ENCODE measurements at places on chromosomes 4 and X.

- DNase-seq = no peak
Measured at GRCh38 chr4:36363024-36363423, 81.6 kb downstream of the DTHD1 start.

GRCh38 chrX:24465532-24465865, 413 bp downstream of the PDK3 start:
- DNase-seq = no peak

- DNase-seq = no peak
Measured at GRCh38 chrX:115533485-115533884, 27.5 kb upstream of the PLS3 start.

DNA sequence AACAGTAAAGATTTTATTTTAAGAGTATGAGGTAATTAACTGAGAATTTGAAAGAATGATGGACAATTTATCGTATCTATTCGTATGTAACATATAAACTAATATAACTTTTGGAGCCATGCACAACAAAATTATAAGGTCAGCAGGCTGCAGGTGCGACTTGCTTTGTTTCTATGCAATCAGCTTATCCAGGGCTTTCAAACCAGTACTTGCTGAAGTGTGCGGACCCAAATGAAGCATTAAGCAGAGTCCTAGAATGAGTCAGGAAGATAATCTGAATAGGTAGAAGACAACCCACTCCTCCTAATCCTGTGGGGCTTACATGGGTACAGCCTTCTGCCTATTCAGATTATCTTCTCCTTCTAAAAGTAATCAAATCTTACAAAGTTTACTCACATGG, 2.1 kb downstream of the NSD2 start:
- no peak for DNase-seq

DNA sequence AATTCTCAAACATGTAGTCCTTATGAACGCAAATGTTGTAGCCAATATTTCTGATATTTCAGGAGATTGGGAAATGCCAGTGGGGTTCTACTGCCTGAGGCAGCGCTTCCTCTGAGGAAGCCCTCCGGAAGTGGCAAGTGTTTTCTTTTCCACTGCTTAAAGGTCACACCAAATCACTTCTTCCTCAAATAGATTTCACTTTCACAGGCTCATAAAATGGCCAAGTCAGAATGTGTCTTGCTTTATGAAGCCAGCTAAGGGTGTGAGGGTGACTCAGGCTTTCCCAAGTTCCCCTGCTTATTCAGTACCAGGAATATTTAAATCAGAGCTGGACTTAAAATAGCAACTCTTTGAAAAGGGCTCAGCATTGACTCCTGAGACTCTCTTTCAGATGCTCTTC, 514.2 kb upstream of the DIPK2B start:
- peak; percentile 92 for DNase-seq

DNA sequence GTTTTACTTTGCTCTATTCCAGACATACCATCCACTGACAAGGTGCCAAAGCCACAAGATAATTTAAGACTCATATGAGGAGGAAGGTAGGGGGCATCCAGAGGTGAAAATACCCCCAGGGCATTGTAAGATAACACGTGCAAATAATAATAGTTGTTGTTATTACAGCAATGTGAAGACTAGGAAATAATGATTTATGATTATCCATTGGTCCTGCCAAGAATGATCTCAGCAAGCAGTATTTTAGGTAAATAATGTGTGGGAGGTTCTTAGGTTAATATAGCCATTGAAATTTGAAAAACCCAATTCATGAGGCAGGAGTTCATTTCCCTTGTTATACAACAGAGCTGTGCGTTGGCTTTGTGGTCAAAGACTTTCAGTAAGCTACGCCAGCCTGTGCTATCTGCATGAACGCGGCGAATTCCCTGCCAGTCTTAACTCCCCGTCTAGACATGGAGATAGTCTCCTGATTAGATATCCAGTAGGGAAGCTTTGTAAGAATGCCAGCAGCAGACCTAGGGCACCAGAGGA, 47.2 kb upstream of the MXRA5 start:
- peak; percentile 68 for DNase-seq
